ENCODE measurements at places on chromosomes 2 and 18.

- no peak for DNase-seq
These were observed 106.0 kb downstream of the KIAA1328 start for GRCh38 chr18:36934884-36935283.

GRCh38 chr18:48004577-48004976 is 74.1 kb upstream of the SMAD2 start:
- no peak for DNase-seq

GRCh38 chr2:164739966-164740365 is 101.7 kb downstream of the COBLL1 start:
- no peak for DNase-seq

- DNase-seq: no peak
These were observed 11.6 kb upstream of the EIF2AK2 start for GRCh38 chr2:37168217-37168981.

GRCh38 chr18:61581578-61582201 is 248.5 kb downstream of the CDH20 start:
- no peak for DNase-seq

GRCh38 chr2:161415987-161416707 is at the start of gene TBR1:
Gene TBR1 (plus strand): TSS chr2:161416297. CDS start chr2:161416411, 114 bp downstream.
- DNase-seq: no peak

- no peak for DNase-seq
These were observed 202.2 kb downstream of the TNS1 start for GRCh38 chr2:217800433-217801114.

- no peak for DNase-seq
These were observed 176.2 kb downstream of the RDH14 start for GRCh38 chr2:18384242-18384641.

GRCh38 chr2:240798327-240798905 is 21.6 kb downstream of the KIF1A start:
- no peak for DNase-seq

- DNase-seq: no peak
These were observed 10.7 kb downstream of the TFPI start for GRCh38 chr2:187543488-187543887.

GRCh38 chr2:17584689-17585088 is 44.2 kb downstream of the VSNL1 start:
- no peak for DNase-seq

GRCh38 chr18:58322464-58322863 is 278.4 kb downstream of the NEDD4L start:
- DNase-seq: no peak

GRCh38 chr2:176865336-176865735 is 347.3 kb upstream of the HNRNPA3 start:
- DNase-seq: no peak

DNA sequence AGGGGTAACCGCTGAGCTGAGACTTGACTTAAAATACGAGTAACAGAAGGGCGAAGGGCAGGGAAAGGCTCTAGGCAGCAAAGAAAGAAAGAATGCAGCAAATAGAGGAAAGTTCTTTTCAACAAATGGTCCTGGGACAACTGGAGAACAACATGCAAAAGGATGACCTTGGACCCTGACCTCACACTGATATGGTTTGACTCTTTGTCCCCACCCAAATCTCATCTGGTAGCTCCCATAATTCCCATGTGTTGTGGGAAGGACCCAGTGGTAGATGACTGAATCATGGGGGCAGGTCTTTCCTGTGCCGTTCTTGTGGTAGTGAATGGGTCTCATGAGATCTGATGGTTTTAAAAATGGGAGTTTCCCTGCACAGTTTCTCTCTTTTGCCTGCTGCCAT is 33.9 kb downstream of the ST3GAL5 start:
- DNase-seq: no peak

- DNase-seq: no peak
These were observed 16.2 kb downstream of the GPR75 start for GRCh38 chr2:53843595-53843994.

DNA sequence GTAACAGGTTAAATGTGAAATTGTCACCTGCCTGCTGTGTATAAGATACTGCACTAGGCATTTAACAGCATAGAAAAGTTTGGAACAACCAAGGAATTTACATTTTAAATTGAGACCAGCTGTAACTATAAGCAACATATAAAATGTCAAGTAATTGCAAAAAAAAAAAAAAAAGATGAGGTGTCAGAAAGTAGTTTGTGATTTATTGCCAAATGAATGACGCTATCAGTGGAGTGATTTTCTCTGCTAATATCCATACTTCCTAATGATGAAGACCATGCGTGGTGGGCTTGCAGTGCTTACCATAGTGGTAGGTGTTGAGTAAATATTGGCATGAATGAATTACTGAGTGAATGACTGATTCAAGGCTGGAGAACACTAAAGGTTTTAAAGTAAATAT is 73.3 kb downstream of the OSBPL6 start:
- DNase-seq: no peak

- no peak for DNase-seq
These were observed 269.8 kb upstream of the ID2 start for GRCh38 chr2:8412082-8412481.

- no peak for DNase-seq
These were observed 565.2 kb downstream of the NRXN1 start for GRCh38 chr2:50466685-50467084.

DNA sequence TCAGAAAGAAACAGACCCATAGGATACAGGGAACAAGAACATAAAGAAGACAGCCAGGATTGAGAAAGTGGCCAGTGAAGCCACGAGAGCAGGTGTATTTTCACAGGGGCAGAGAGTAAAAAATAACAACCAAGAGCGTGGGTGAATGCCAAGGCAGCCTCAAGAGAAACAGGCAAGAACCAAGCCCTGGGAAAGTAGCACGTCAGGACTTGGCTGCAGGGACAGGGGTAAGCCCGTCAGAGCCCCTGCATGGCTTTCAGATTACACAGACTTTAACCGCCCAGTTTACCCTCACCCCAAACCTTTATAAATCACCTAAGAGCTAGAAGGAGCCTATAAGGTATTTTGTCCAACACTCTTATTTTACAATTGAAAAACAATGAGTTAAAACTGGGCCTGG is 43.7 kb downstream of the ARL4C start:
- no peak for DNase-seq
